ENCODE measurements at places on chromosomes 1 and 21.

GRCh38 chr1:7478809-7479499 is 292.1 kb upstream of the VAMP3 start:
- no peak for DNase-seq

- no peak for DNase-seq
These were observed 30.6 kb upstream of the CTPS1 start for GRCh38 chr1:40948741-40949443.

GRCh38 chr21:22650226-22650625 is 1652.0 kb downstream of the NCAM2 start:
- DNase-seq = no peak

DNA sequence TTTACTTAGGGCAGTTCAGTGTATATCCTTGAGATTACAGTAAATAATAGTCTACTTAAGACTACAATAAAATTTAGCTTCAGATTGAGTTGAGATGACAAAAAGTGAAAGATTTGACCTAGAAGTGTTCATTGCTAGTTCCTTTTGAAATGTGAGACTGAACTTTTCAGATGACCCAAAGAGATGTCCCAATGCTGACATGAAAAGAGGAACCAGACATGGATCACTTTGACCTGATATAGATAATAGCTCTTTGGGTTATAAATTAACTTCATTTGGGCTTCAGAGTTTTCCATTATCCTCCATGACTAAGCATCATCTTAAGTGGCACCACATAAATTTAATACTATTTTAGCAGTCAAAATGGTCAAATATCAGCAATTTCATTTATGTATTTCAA is 25.7 kb upstream of the OR10J5 start:
- no peak for DNase-seq

DNA sequence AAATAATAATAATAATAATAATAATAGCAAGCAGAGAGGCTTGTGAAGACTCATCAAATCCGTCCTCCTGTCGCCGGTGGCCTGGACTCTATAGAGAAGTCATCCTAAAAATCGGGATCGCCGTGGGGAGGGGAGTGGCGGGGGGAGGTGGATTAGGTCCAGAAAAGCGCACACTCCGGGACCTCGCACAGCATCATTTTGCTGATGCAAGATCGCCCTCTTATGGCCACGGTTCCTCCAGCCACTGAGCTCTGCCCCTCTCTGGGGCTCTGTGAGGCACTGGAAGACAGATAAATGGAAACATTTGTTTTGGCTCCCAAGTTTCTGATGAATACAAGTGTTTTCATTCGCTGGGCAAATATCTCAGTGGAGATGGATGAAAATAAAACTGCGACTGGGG is 612.0 kb downstream of the MATN1 start:
- no peak for DNase-seq

GRCh38 chr1:162562470-162562828 is 927 bp downstream of the UAP1 start:
- DNase-seq = no peak

DNA sequence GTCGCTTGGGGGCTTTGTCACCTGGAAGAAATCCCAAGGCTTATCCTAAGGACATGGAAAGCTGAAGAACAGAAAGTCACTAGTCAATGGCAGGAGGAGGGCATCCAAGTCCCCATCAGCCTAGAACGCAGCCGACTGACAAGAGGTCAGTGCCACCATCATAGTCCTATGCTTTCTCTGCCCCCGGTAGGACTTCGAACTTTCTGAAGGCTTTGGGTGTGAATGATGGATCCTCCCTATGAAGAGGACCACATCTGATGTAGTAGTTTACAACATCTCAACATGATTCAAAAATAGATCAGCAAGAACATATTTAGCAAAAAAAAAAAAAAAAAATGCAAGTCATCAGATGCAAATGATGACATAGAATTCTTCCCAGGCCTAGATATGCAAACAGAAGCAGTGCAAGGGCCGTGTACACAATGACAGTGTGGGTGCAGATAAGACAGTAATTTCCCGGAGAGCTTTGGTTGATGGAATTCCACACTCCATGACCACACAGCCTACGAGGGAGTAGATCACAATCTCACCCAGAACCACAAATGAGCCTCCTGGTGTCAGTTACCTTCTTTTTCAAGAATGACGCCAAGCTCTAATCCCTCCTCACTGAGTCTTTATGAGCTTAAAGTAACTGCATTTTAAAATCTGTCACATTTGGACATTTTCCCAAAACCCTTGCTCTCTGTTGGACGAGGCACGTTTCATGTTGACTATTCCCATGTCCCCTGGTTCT is 88.2 kb downstream of the PSMG1 start:
- no peak for DNase-seq

- DNase-seq = no peak
These were observed 13.0 kb upstream of the BATF3 start for GRCh38 chr1:212712451-212713303.

- DNase-seq = no peak
These were observed 11.8 kb downstream of the SHISA4 start for GRCh38 chr1:201900476-201900875.

DNA sequence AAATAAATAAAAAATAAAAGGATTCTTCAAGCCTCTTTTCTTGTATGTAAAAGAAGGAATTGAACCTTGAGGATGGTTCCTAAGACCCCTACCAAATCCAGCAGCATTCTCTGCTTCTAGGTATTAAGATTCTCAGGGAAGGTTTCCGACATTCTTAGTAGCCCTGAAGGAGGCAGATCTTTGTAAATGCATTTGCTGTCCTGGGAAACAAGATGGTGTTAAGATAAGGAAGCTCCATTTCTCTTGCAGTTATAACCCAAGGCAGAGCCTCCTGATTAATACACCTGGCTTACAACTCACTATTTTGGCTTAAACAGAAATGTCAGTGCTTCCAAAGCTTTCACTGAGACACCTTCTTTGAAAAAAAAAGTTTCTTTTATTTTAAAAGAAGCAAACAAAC is 393.8 kb downstream of the DISC1 start:
- DNase-seq = no peak

DNA sequence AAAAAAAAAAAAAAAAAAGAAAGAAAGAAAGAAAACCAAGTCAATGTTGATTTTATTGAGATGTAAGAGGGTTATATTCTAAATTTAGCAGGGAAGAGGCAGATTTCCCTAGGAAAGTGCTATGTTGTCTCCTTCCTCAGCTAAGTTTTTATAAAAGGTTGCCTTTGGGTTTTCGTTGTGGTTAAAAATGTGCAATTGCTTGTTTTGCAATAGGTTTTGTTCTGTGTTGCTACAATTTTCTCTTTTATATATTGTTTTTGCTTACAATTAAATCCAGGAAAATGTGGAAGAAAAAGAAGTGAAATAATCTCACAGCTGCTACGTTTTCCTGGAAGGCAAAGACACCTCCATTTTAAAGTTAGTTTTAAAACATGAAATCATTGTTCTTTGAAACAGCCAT is 136.7 kb upstream of the C1orf105 start:
- no peak for DNase-seq

GRCh38 chr1:110508028-110508940 is 10.7 kb downstream of the KCNA10 start:
- DNase-seq = no peak

DNA sequence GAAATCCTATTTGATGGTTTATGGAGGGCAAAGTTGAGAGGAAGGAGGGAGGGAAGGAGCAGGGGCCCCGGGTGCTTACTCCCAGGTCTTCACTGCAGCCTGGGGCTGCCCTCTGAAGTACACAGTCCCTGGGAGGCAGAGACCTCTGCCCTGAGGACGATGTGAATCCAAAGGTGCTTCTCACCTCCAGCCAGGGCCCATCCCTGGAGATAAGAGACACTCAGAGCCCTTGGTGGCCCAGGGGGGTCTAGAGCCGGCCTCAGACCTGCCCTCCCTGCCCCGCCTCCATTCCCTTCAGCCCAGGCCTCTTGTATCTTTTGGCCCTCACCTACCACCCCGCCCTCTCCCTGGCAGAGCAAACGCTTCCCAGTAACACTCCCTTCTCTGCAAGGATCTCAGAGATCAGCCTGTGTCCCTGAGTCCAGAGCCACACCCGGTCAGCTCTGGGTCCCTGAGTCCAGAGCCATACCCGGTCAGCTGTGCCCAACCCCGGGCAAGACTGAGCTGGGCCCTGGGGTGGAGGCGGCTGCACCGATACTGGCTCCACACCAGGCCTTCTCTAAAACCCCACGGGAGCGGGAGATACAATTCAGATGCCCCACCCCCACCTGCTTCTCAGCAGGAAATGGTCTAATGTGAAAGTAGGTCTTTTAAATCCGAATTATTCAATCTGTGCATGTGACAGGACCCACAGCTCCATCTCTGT is 3.6 kb upstream of the GNB1 start:
- DNase-seq = no peak

DNA sequence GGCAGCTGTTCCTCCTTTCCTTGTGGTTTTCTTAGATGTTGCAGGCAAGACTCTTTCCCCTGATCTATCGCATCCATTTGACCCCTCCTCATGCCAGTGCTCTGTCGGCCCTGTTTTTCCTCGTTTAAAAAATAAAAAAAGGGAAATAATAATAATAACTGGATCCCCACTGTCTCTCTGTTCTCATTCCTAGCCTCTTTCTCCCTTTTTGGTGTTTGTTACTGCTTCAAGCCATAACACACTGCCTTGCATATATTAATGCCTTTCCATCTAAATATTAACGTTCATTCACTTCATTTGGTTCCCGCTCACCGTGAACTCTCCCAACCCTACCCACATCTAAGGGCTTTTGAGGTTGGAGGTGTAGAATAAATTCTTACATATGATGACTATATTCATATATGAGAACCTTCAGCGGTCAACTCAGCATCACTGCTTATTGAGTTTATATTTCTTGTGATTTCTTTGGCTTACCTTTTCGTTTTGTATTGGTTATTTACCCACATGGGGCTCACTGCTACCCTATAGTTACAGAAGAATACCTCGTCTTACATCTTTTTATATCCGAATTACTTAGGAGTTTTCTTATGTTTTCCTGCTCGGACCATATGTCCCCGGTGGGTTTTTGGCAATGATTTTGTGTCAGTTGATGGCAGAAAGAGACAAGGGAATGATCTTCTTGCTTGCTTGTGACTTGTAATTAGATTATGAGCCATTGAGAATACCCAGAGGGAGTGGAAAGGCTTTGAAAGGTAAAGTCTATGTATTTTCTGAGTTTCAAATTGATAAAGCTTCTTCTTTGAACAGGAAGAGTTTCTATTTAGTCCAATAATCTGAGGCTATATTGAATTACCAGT is 805 bp downstream of the ATG4C start:
- DNase-seq = no peak

GRCh38 chr1:220733086-220733601 is 15.0 kb upstream of the MTARC2 start:
- DNase-seq = no peak

DNA sequence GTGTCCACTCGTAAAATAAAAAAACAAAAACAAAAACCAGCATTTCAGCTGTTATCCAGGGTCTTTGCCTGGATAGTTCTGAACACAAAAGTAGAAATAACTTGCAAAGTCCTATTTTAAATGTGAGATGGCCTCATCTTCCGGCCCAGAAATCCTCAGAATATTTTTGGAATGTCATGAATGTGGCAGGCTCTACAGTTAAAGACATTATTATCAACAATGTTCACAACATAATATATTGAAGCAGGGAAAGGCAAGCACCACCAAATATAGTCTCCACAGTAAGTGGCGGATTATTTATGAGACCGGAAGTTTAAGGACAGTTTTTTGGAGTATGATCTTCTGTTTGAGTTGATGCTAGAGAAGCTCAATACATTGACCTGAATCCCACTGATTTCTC is 1.2 kb upstream of the C1orf198 start:
- DNase-seq = no peak

DNA sequence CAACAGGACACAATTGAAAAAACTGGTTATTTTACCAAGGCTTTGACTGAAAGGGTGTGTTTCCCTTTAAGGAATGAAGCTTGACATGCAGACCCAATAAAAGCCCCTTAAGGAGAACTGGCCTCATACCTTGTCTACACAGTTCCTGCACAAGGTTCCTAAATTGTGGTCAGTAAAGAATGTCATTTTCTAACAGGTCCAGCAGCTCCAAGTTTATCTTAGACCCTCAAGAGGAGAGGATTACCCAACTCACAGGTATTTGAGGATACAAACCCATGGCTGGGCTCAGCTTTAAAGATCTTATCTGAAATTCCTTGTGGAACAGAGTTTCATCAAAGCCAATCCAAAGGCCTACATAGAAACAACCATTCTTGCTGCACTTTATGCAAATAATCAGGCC is 31.4 kb upstream of the CBR3 start:
- no peak for DNase-seq

DNA sequence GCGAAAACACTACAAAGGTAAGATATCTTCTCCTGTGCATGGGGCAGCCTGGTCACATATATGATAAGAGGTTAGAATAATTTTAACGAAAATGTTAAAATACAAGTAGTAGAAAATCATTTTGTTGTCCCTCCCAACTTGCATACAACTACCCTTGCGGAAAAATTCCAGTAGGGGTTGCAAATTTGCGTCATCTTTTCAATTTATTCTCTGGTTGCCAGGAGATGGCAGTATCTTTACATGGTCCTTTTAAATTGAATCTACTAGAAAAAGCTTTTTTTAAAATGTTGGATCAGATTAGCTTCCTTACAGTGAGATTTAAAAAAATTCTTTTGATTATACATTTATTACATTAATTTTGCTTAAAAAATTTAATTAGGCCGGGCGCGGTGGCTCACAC is 10.9 kb downstream of the S100PBP start:
- no peak for DNase-seq

DNA sequence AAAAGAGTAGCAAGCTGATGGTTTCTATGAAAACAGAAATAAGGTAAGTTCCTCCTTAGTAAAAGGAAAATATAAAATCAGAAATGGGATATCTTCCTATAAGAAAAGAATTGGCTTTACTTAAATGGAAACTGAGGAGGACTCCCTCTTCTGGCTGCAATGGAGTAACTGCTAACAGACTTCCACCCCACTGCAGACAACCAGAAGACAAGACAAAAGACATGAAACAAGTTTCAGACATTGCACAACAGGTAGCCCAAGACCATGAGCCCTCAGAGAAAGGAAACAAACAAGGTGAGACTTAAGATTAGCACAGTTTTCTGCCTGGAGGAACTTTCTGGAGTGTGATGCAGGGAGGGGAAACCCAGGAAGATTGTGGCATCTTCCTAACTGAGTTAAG is 17.0 kb upstream of the OLFML2B start:
- DNase-seq = no peak

- DNase-seq = no peak
These were observed 255.7 kb downstream of the RRAGC start for GRCh38 chr1:38603907-38604306.

GRCh38 chr1:30402031-30402430 is 321.4 kb downstream of the MATN1 start:
- DNase-seq = no peak

GRCh38 chr1:55481634-55482033 is 266.5 kb upstream of the USP24 start:
- no peak for DNase-seq

- DNase-seq = no peak
These were observed 82.1 kb upstream of the KIF1B start for GRCh38 chr1:10128101-10128765.

DNA sequence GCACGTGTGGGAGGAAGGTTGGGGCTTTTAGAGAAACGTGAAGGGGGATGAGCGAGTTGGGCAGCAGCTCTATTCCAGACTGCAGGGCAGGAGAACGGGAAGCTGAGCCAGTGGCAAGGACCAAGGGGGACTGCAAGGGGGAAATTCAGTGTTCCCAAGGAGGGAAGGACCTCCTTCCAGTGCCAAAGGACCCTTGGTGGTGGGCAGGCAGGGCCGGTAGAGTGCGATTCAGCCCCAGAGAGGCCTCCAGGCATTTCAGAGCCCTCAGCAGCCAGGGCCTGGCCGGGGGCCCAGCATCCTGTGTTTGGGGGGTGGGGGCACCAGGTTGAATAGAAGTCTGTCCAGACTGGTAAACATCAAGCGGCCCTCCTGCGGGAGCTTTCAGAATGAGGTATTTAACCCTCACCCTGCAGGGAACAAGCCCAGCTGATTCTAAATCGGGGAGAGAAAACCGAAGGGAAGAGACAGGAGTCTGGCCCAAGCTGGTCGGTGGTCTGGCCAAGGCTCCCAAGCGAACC is 2.3 kb downstream of the COL9A2 start:
- DNase-seq = no peak
